ENCODE measurements at places on chromosomes 12 and 14.

DNA sequence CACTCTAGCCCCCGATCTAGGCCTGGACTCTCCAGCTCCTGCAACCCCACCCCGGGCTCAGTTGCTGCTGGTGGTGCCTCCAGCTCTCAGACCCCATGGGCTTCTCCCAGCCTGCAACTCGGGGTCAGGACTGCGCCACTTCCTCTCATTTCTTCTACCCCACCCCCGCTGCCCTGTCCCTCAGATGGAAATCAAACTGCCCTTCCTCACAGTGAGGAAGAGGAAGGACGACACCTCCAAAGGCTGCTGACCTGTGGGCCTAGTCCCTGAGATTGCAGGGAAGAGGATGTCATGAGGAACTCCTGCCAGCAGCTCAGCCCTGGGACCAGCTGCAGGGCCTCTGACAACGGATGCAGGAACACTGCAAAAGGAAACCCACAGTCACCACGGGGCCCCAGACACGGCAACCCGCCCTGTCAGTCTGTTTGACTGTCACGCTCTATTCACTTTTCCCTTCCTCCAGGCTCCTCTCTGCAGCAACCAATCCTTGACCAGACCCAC, 29.3 kb upstream of the PNMA1 start:
- DNase-seq: no peak

DNA sequence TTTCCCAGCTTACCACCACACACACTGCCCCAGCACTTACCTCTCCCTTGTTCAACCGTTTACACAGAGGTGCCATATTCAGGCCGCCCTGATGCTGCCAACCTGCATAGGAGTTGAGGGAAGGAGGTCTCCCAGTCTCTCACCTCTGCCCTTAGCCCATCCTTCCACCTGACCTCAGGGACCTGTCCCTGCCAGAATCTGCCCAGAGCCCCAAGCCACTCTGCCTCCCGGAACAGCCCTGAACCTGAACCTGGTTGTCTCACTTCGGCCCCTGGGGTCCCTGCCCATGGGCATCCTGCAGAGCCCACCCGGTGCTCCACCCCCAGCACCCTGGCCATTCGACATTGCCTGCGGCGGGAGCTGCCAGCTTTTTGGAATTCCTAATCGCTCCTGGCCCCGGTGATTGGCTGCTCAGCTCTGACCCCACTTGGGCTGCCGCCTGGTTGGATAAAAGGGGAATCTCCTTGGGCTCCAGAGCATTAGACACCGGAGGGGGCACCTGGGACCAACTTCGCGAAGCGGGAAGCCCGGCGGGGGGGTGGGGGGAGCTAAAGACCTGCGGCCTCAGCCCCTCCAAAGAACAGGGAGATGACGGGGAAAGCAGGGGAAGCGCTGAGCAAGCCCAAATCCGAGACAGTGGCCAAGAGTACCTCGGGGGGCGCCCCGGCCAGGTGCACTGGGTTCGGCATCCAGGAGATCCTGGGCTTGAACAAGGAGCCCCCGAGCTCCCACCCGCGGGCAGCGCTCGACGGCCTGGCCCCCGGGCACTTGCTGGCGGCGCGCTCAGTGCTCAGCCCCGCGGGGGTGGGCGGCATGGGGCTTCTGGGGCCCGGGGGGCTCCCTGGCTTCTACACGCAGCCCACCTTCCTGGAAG, at the start of gene VSX2:
TSS of gene VSX2 (plus strand) at position 476 of the 874 bp plus-strand sequence. CDS start at position 589, 113 bp downstream.
- DNase-seq: no peak

GRCh38 chr12:100303831-100304230, 36.9 kb downstream of the SCYL2 start:
- DNase-seq: no peak

GRCh38 chr12:93203361-93203760, 174.4 kb upstream of the NUDT4 start:
- no peak for DNase-seq

GRCh38 chr12:50642035-50642451, 121.9 kb upstream of the ATF1 start:
- no peak for DNase-seq

All from vagina (tissue), 2 donors.